HepG2 (cell line): ENCODE measurements at places on chromosomes 6 and 20.

GRCh38 chr6:36633915-36634314 lies 39.8 kb downstream of the SRSF3 start:
- H3K27ac ChIP-seq = no peak overlapping the region
- H3K36me3 ChIP-seq = no peaks in the 10 kb centered on the region
- peak; percentile 70 for DNase-seq
- peaks cover 6% of the 10 kb centered on the region for H3K27me3 ChIP-seq
- H3K4me3 ChIP-seq = no peak overlapping the region

- H3K4me1 ChIP-seq = no peaks in the 10 kb centered on the region
- H3K4me3 ChIP-seq = no peak overlapping the region
- H3K27ac ChIP-seq = no peak overlapping the region
- no peaks in the 10 kb centered on the region for H3K27me3 ChIP-seq
- no peak for DNase-seq
Observed at GRCh38 chr6:84788689-84789088, 24.3 kb upstream of the TBX18 start.

DNA sequence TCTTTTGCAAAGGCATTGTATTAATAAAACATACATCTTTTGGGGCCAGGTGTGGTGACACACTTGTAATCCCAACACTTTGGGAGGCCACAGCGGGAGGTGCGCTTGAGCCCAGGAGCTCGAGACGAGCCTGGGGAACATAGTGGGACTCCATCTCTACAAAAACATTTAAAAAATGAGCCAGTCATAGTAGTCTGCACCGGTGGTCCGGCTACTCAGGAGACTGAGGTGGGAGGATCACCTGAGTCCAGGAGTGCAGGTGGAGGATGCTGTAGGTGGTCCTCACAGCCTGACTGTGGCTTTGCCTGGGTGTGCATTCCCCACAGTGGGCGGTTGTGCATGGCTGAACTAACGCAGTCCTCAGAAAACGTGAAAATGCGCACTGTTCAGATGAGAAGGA lies 162.5 kb downstream of the DLL1 start:
- no peak overlapping the region for H3K27ac ChIP-seq
- H3K4me1 ChIP-seq = no peaks in the 10 kb centered on the region
- DNase-seq = no peak
- no peaks in the 10 kb centered on the region for H3K36me3 ChIP-seq
- H3K27me3 ChIP-seq = peaks cover 81% of the 10 kb centered on the region

- peaks cover 10% of the 10 kb centered on the region; the same call in 1 of the 2 replicates for H3K27me3 ChIP-seq
- no peak overlapping the region for H3K27ac ChIP-seq
- H3K36me3 ChIP-seq = no peaks in the 10 kb centered on the region
- no peaks in the 10 kb centered on the region for H3K4me1 ChIP-seq
Observed at GRCh38 chr6:168700880-168701279, 259.9 kb downstream of the SMOC2 start.

- H3K4me1 ChIP-seq = peaks cover 8% of the 10 kb centered on the region; the same call in 1 of the 2 replicates
- DNase-seq = no peak
- H3K36me3 ChIP-seq = peaks cover 8% of the 10 kb centered on the region; the same call in 2 of the 3 replicates
- no peak overlapping the region for H3K27ac ChIP-seq
Observed at GRCh38 chr6:36962874-36963273, 8.3 kb downstream of the PI16 start.

- peak overlapping the region; percentile 43 for H3K27ac ChIP-seq
- DNase-seq = peak; percentile 52
- H3K36me3 ChIP-seq = no peaks in the 10 kb centered on the region
- peak overlapping the region; percentile 66 for H3K4me3 ChIP-seq
Observed at GRCh38 chr6:42961020-42961470, 491 bp downstream of the GNMT start.

GRCh38 chr20:45342855-45343531 lies 5.2 kb downstream of the SDC4 start:
- no peaks in the 10 kb centered on the region for H3K27me3 ChIP-seq
- H3K4me1 ChIP-seq = peaks cover 99% of the 10 kb centered on the region
- H3K36me3 ChIP-seq = no peaks in the 10 kb centered on the region
- H3K4me3 ChIP-seq = peak overlapping the region; percentile 54

DNA sequence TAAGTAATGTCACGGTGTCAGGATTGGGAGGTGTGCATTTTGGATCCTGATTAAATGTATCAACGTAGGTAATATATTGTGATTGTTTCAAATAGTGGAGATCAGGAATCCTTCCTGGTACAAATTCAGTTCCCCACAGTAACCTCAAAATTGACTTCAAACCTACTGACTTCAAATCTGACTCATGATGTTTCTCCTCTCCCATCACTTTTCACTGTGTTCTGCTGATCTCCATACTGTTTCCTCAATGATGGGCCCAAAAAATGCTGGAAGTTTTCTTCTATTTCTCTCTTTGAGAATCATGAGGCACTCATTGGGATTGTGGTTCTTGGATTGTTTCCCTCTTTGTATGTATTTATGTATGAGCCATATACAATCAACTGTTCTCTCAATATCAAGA lies 35.9 kb downstream of the LAMA2 start:
- H3K36me3 ChIP-seq = no peaks in the 10 kb centered on the region
- H3K27ac ChIP-seq = no peak overlapping the region
- no peaks in the 10 kb centered on the region for H3K4me1 ChIP-seq
- H3K27me3 ChIP-seq = no peaks in the 10 kb centered on the region; the same call in 1 of the 2 replicates
- DNase-seq = no peak

- no peak overlapping the region for H3K4me3 ChIP-seq
- no peaks in the 10 kb centered on the region for H3K36me3 ChIP-seq
- DNase-seq = no peak
- H3K27ac ChIP-seq = no peak overlapping the region
- H3K27me3 ChIP-seq = no peaks in the 10 kb centered on the region
- peaks cover 9% of the 10 kb centered on the region for H3K4me1 ChIP-seq
Observed at GRCh38 chr6:145531822-145532221, 203.5 kb downstream of the EPM2A start.

GRCh38 chr20:58077282-58077681 lies 151.2 kb downstream of the ANKRD60 start:
- peaks cover 25% of the 10 kb centered on the region for H3K27me3 ChIP-seq
- no peaks in the 10 kb centered on the region for H3K36me3 ChIP-seq

DNA sequence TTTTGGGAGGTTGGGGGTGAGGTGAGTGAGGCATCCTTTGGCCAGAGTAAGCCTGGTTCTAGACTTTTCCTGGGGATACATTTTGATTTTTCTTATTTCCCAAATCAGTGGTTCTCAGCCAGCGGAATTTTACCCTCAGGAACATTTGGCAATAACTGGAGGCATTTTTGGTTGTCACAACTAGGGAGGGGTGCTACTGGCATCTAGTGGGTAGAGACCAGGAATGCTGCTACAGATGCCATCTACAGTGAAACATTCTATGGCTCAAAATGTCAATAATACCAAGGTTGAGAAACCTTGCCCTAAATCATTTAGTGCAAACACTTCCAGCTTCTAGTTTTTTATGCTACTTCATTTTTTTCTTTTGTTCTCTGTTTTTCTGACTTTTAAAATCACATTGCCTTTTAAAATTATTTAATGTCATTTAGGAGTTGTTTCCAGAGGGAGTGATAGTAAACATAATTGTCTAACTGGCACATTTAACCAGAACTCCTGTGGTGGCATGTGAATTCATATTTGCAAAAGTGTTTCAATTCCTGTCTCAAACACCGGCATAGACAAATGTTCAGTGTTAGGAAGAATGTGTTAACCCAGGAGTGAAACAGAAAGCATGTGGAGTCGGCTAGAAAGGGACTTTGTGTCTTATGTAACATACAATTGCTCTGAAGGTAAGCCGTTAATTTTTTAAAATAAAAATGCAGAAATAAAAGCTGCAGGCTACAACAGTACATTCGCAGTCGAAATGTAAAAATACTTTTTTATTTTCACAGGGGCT lies 59.0 kb downstream of the QRSL1 start:
- H3K27ac ChIP-seq = peak overlapping the region; percentile 46
- H3K4me3 ChIP-seq = no peak overlapping the region
- no peaks in the 10 kb centered on the region for H3K36me3 ChIP-seq
- H3K4me1 ChIP-seq = peaks cover 15% of the 10 kb centered on the region
- peak; percentile 63 for DNase-seq

DNA sequence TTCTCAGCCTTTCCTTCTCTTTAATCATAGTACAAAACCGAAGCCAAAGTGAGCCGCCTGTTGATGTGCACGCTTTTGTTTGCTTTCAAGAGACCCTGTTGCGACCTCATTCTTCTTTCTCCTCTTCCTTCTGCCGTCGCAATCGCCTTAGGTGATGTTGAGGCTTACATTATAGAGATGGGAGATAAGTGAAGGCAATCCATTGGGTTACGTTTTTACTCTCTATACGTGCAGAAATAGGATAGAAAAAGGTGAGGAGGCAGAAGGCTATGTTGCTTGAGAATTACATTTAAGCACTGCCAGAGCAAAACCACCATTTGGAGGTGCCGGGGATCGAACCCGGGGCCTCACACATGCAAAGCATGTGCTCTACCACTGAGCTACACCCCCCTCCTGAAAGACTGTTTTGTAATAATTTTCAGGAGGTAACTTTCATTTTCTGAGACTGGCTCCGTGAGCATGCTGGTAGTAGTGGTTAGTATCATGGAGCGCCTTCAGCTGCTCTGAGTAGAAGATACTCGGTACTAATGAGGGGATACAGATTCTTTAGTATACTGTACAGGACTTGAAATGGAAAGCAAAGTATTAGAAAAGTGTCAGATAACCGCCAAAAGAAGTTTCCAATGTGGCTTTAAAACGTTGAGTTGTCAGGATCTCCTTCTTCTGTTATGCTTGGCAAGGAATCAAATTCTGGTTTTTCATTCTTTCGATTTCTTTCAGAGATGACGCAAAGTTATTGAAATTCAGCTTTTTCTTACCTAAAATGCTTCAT lies 165.6 kb downstream of the TRIM27 start:
- no peaks in the 10 kb centered on the region for H3K36me3 ChIP-seq
- peak; percentile 80 for DNase-seq
- H3K27ac ChIP-seq = no peak overlapping the region

GRCh38 chr6:148146717-148147462 lies 195.7 kb upstream of the SASH1 start:
- no peaks in the 10 kb centered on the region for H3K27me3 ChIP-seq
- H3K36me3 ChIP-seq = no peaks in the 10 kb centered on the region
- DNase-seq = no peak
- no peak overlapping the region for H3K4me3 ChIP-seq

DNA sequence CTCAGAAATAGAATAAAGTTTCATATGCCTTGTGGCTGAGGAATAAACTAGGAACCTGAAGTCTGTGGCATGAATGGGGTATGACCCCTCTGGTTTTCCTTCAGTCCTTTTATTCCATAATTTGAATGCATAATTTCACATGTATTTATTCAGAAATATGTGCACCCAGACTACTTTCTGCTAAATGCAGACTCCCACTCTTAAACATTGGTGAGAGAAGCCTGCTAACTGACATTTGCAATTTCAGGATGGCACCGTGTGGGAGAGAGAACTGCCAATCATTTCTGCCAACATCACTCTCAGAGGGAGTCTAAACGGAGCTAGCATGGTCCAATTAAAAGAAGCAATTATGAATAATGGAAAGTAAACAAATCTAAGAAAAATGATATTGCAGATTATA lies 141.3 kb downstream of the ADGRB3 start:
- no peaks in the 10 kb centered on the region for H3K4me1 ChIP-seq
- no peaks in the 10 kb centered on the region for H3K27me3 ChIP-seq
- DNase-seq = no peak
- H3K27ac ChIP-seq = no peak overlapping the region

DNA sequence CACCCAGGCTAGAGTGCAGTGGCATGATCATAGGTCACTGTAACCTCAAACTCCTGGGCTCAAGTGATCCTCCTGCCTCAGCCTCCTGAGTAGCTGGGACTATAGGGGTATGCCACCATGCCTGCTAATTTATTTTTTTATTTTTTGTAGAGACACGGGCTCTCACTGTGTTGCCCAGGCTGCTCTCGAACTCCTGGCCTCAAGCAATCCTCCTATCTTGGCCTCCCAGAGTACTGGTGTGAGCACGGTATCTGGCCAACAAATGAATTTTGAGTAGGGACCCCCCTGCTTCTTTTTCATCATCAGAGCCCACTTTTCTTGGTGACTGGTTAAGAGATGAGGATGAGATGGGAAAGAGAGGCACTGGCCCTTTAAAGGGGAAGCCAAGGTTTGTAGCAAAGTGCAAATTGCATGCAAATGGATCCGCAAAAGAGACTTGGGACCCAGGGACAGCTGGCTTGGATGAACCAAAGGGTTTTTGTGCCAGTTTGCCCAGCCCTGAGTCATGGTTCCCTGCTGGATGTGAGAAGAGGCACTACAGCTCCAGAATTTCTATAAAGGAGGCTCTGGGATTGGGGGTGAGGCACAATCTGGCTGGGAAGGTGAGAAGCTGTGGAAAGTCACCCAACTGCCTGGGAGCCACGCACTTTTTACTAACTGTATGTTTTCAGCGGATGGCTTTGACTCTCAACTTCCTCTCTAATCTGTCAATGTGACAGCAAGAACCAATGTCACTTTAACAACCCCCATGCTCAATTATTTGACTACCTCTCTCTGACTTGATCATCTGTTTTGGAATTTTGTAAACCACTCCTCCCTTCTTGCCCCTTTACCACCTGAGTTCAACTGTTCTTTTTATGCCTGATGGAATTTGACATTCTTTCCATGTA lies 58.7 kb upstream of the RNF24 start:
- no peaks in the 10 kb centered on the region for H3K36me3 ChIP-seq
- H3K4me1 ChIP-seq = no peaks in the 10 kb centered on the region
- no peak overlapping the region for H3K27ac ChIP-seq
- no peak overlapping the region for H3K4me3 ChIP-seq

DNA sequence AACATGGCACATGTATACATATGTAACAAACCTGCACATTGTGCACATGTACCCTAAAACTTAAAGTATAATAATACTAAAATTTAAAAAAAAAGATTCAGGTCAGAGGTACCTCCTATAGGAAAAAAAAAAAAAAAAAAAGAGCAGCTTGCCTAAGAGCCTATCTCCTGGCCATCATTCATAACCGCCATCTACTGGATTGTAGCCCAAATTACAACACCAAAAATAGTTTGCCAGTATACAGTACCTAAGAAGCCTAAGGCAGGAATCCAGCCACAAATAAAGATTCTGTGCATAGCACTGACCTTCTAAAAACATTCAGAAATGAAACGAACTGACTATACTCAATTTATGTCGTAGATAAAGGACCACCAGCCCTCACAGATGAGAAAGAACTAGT lies 438.4 kb upstream of the ADGRB3 start:
- H3K27me3 ChIP-seq = no peaks in the 10 kb centered on the region
- no peaks in the 10 kb centered on the region for H3K36me3 ChIP-seq
- DNase-seq = peak; percentile 10
- no peaks in the 10 kb centered on the region for H3K4me1 ChIP-seq

- no peaks in the 10 kb centered on the region for H3K36me3 ChIP-seq
- H3K4me1 ChIP-seq = no peaks in the 10 kb centered on the region
- H3K4me3 ChIP-seq = no peak overlapping the region
- no peak overlapping the region for H3K27ac ChIP-seq
- no peaks in the 10 kb centered on the region for H3K27me3 ChIP-seq
- DNase-seq = no peak
Observed at GRCh38 chr20:24106150-24106800, 117.7 kb upstream of the GGTLC1 start.
